ENCODE measurements at places on chromosomes 4 and X. TPM values are rescaled to one million over a fixed set of nuclear protein-coding genes. Genes with fewer than 3 reads are reported as not detected.
A peak's percentile ranks its signal among the peaks of the same experiment; 100 is the strongest.

GRCh38 chr4:88446124-88446523, 10.8 kb upstream of the HERC5 start:
- peaks cover 18% of the 10 kb centered on the region for H3K4me1 ChIP-seq
- H3K27ac ChIP-seq, result no peak overlapping the region

GRCh38 chrX:85020216-85020615, 16.5 kb downstream of the APOOL start:
- H3K27me3 ChIP-seq, result no peaks in the 10 kb centered on the region
- no peaks in the 10 kb centered on the region for H3K36me3 ChIP-seq
- no peak overlapping the region for H3K4me3 ChIP-seq
- no peak for DNase-seq
- no peak overlapping the region for H3K27ac ChIP-seq

DNA sequence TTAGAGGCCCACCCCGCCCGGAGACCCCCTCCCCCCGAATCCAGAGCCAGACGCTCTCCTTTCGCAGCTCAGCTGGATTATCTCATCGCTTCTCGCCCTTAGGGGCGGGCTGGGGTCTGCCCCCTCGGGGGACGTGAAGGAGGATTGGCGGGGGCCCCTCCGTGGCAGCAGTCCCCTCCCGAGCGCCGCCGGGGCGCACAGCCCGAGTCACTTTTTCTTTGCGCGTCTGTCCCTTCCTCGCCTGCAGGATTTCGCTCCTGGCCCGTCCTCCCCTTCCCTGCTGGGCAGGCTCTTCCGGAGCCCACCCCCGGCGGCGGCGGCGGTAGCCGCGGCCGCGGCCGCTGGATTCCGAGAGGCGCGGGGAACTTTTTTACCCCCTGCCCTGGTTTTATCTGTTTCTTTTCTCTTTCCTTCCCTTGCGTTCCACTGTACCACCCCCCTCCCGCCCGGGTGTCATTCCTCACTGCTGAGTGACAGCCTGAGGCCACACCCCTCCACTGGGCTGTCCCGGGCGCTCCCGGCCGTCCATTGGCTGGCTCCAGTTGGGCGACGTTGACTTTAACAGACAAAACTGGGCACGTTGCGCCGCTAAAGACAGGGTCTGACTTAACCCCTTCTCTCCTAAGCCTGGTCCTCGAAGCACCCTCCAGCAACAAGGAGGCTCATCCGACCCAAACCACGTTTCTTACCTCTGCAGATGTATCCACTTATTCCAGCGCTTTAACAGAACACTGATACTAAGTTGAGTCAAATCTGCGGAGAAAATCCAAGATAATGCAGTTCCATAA, 492 bp upstream of the NKX3-2 start:
- peaks cover 5% of the 10 kb centered on the region for H3K4me1 ChIP-seq
- no peaks in the 10 kb centered on the region for H3K36me3 ChIP-seq
- H3K27me3 ChIP-seq, result no peaks in the 10 kb centered on the region
- peak overlapping the region; percentile 50 for H3K4me3 ChIP-seq
- no peak overlapping the region for H3K27ac ChIP-seq

- H3K27me3 ChIP-seq, result no peaks in the 10 kb centered on the region
- H3K4me1 ChIP-seq, result no peaks in the 10 kb centered on the region
- H3K4me3 ChIP-seq, result no peak overlapping the region
- H3K27ac ChIP-seq, result no peak overlapping the region
- H3K36me3 ChIP-seq, result no peaks in the 10 kb centered on the region
Observed at GRCh38 chrX:151773434-151773833, 38.9 kb downstream of the CNGA2 start.

- H3K4me1 ChIP-seq, result peaks cover 3% of the 10 kb centered on the region
- H3K27ac ChIP-seq, result no peak within 1 kb of the TSS
- no peaks in the 10 kb centered on the region for H3K36me3 ChIP-seq
- DNase-seq, result peak; percentile 90
- H3K4me3 ChIP-seq, result no peak within 1 kb of the TSS
Observed at GRCh38 chrX:1537031-1537715, at the start of gene P2RY8. P2RY8 (minus strand) TSS chrX:1537185; CDS start chrX:1466558, 70,627 bp downstream.

- H3K27ac ChIP-seq, result no peak overlapping the region
- H3K27me3 ChIP-seq, result no peaks in the 10 kb centered on the region
- DNase-seq, result no peak
- H3K4me1 ChIP-seq, result peaks cover 7% of the 10 kb centered on the region
Observed at GRCh38 chr4:2574863-2575262, 38.4 kb downstream of the FAM193A start.

DNA sequence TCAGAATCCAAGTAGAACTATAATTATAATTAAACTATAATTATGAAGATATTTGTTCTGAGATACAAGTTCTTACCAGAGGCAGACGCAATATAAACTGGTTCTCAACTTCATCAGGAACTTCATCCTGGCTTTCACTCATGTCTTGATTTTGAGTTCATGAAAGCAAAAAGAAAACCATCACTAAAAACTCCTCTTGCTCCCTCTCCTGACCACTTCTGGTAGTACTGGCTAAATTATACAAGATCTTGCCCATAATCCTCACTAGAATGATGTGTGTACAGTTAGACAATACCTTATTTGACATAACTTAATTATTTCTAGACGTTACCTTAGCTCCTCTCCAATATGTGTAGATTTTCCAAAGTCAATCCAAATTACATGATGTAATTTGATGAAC, 3.7 kb downstream of the TAF7L start:
- H3K4me3 ChIP-seq, result no peak overlapping the region
- H3K4me1 ChIP-seq, result no peaks in the 10 kb centered on the region
- H3K27me3 ChIP-seq, result no peaks in the 10 kb centered on the region

DNA sequence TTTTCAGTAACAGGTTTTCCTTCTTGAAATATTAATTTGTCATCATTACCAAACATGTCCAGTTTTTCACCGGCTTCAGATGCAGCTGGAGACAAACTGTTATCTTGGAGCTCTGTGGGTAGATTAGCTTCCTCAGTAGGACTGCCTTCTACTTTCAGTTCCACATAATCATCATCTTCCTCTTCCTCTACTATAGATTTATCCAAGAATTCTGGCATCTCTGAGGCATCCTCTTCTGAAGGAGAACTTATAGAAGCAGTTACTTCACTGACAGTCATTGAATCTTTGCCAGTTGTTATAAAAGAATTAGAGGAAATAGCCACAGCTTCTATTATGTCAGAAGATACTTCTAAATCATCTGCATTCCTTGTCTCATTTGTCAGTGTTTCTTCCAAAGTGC, 162.9 kb downstream of the LRBA start:
- no peak for DNase-seq
- H3K27ac ChIP-seq, result no peak overlapping the region
- H3K4me1 ChIP-seq, result no peaks in the 10 kb centered on the region
- no peaks in the 10 kb centered on the region for H3K36me3 ChIP-seq
- no peak overlapping the region for H3K4me3 ChIP-seq

Gene DGAT2L6
- not detected for total RNA-seq

Gene SHROOM2
- total RNA-seq, result 22.1 TPM

Gene ADAMTS3
- 6.8 TPM for total RNA-seq

Gene L1CAM
- 4.5 TPM for total RNA-seq

Gene TCEAL2
- total RNA-seq, result 63.0 TPM

Measured in testis (tissue), 5 donors.